ENCODE measurements at places on chromosomes 11 and 22.

DNA sequence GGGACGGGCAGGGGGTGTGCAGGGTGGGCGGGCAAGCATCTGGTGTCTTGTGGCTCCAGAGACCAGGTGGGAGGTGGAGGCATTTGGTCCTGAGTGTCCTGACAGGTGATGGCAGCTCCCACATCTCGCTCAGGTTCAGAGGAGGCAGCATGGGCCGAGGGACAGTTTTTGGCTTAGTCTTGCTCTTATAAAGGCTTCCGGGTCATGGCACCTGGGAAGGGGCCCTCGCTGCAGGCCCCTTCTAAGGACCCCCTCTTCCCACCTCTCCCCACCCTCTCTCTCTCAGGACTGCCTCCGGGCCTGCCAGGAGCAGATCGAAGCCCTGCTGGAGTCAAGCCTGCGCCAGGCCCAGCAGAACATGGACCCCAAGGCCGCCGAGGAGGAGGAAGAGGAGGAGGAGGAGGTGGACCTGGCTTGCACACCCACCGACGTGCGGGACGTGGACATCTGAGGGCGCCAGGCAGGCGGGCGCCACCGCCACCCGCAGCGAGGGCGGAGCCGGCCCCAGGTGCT is 9.9 kb downstream of the CCND1 start:
- DNase-seq = no peak

- DNase-seq = no peak
Observed at GRCh38 chr11:74232311-74232950, 61.3 kb downstream of the PPME1 start.

DNA sequence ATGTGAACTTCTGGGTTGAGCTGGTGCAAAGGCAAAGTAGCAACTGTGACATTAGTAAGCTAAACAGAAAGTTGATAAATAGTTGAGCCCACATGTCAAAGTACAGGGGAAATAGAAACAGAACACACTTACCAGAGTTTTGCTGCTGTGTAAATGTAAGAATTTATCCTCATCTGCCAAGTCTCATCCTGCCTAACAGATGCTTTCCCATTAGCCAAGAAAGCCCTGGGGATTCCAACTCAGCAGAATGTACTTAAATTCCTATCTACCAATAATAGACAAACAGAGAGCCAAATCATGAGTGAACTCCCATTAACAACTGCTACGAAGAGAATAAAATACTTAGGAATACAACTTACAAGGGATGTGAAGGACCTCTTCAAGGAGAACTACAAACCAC is 7.3 kb upstream of the OR51A2 start:
- DNase-seq = no peak

DNA sequence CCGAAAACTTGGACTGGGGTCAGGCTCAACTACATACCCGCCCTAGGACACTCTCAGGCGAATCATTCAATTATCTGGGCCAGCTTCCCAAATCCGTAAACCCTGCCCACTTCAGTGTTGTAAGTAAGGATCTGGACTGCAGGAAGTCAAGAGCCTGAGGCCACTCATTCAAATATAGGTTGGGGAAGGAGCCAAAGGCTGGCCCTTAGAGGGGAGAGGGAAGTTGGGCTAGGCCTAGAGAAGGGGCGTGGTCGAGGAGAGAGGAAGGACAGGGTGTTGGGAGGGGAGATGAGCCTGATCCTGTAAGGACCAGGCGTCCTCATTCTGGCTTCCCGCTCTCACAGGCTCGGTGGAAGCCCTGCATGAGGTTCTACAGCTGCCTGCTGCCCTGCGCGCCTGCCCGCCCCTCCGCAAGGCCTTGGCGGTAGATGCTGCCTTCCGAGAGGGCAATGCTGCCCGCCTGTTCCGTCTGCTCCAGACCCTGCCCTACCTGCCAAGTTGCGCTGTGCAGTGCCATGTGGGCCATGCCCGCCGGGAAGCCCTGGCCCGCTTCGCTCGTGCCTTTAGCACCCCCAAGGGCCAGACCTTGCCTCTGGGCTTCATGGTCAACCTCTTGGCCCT is 3.0 kb downstream of the SAC3D1 start:
- DNase-seq = no peak

DNA sequence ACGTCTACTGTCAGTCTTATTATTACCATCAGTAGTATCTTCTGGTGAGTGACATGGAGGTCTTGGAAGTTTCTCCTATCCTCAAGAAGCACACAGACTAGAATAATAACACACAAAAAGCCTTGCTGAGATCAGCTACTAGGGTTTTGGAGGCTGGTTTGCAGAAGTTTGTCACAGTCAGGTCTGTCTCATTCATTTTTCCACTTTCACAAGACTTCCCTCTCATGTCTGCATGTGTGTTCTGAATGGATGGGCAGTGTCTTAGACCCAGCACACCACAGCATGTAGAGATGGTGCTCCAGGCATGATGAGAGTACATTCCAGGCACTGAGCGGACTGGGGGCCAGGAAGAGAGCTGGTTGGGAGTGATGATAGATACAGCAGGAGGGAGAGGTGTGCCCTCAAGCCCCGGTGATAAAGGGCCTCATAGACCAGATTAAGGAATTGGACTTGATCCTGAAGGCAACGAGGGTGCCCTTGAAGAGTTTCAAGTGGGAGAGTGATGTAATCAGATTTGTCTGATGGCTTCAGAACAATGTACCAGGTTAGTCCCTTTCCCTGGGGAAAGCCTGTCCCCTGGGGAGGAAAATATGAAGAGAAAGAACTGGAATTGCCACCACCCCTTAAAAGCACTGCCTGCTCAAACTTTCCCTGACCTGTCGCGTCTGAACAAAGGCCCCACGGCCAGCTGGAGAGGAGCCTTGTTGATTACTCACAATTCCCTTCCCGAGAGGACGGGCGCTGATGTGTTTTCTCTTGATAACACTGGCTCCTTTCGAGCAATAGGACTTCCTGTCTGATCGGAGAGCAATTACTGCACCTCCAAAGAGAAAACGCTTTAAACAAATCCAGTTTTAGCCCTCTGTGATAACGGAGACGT is 45.1 kb upstream of the LMO2 start:
- DNase-seq = no peak

Measured in NK-92 treated with Interleukin-12 subunit alpha and Interleukin-12 subunit beta, amount 100 ng/mL, for 24 hours (cell line).